ENCODE measurements at places on chromosomes 2 and 18.

DNA sequence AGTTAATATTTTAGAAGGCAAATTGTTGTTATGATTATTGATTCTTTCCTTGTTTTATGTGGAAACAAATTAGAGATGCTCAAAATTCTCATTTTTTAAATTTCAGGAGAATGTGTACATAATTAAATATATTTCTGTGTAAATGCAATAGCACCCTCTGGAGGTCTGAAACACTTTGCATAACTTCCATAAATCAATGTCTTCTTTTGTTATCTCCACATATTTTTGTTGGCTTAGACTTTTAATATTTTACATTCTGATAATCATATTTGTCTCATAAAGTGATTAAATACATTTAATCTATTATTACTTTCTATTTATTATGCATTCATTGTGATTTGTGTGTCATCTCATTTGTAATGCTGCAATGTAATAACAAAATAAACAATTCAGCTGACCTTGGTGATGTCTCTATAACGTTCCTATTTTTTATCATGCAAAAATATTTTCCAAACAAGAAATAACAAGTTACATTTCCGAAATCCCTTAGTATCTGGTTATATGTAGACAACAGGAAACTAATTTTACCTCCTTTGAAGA, 201.8 kb upstream of the GALNT5 start:
- peak; percentile 6 for DNase-seq

GRCh38 chr2:127185093-127185492, 35.0 kb downstream of the CYP27C1 start:
- DNase-seq: no peak

DNA sequence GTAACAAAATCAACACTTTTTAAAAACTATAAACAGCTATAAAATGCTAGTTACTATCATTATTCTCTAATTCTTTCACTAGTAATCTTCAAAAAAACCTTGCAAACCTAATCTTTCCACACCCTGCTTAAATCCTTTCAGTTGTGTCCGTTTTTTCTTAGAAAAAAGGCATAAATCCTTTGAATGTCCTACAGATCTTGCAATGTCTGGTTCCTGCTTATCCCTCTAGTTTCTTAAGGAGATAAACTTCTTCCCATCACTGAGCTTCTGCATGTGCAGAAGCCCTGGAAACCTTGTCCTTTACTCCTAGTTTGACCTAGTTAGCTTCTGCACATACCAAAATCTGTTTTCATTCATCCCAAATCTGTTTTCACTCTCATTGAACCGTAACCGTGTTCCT, 1.3 kb upstream of the PNO1 start:
- DNase-seq: no peak

- no peak for DNase-seq
Observed at GRCh38 chr18:66632756-66633155, 28.9 kb upstream of the CDH19 start.

DNA sequence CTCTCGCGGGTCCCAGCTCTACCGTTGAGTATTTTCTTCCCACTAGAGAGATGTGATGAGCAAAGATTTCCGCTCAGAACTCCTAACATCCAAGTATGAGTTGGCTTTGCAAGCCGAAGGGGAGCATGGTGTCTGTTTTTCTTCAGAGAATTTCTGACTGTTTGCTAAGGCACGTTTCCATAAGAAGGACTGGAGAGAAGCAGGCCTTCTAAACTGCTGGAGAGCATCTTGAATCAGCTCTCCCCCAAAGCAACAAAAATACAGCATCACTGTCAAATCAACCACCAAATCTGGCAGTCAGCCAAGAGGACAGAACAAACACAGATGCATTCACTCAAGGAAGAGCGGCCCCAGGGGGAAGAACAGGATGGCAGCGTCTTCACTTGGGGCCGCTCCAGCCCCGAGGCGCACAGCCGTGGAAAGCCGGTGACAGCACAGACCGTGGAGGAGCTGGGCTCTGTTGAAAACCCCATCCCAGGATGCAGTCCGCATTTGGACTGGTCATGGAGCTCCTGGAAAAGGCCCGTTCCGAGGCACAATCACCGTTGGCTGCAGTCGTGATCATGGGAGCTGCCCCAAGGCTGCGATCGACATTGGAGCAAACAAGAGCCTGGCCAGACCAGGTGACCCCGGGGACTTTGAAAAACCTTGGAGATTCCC, 101.4 kb downstream of the NFATC1 start:
- peak; percentile 72 for DNase-seq

DNA sequence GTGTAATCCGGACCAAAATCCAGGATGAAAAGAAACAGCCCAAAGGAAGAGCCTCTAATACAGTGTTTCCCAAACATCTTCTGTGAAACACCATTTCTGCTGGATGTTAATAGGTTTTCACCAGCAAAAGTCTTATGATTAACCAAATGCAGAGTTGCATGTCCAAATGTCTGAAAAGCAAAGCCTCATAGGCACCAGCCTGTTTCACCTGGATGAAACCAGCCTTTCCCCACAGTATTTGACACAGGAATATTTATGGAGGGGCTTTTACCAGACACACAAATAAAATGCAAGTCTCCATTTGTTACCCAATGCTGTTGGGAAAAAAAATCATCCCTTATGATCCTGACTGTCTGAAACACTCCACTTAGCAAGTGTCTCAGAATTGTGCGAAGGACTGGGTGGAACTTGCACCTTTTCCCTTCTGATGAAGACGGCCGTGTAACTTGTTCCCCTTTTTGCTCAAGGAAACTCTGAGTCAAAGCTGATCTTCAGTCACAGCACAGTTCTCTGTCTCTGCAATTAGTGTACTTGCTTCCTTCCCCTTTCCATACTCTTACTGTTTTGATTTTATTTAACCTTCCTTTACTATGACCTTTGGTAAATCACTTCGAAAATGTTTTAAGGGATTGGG, 70.3 kb upstream of the IL1R2 start:
- no peak for DNase-seq

- no peak for DNase-seq
Observed at GRCh38 chr2:208570066-208570465, 163.5 kb downstream of the PTH2R start.

All from AG08395 (cell line).